Cortex of kidney (tissue), 1 donor: ENCODE measurements at places on chromosomes 16 and 17.

DNA sequence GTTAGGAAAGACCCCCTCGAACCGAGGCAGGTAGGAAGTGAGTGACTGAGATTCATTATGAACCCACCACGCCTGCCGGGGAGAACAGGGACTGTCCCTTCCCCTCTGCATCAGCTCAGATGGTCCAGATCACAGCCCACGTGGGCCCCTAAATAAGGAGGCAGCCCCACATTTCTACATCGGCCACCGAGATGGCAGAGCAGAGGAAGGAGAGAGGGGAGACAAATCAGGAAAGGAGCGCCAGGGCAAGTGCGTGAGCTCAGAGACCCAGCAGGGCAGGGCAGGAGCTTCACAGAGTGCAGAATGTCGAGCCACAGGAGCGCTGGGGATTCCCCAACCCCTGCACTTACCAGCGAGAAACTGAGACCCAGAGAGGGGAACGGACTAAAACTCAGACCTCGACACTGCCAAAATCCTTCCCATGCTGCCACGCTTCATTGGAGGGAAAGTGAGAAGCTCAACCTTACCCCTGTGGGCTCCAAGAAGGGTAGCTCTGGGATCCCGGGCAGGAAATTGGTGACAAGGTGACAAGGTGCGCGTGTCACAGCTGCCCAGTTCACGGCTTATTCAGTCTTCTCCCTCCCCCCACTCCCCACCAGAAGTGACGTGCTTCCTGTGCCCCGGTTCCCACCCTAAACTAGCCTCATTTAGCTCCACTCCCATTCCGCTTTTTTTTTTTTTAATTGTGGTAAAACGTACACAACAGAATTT, at the start of gene ICAM2:
Gene ICAM2, minus strand, starts transcription at position 578 of the 711 bp plus-strand sequence. CDS start 13,942 bp downstream, outside the sequence.
- no peak for DNase-seq

DNA sequence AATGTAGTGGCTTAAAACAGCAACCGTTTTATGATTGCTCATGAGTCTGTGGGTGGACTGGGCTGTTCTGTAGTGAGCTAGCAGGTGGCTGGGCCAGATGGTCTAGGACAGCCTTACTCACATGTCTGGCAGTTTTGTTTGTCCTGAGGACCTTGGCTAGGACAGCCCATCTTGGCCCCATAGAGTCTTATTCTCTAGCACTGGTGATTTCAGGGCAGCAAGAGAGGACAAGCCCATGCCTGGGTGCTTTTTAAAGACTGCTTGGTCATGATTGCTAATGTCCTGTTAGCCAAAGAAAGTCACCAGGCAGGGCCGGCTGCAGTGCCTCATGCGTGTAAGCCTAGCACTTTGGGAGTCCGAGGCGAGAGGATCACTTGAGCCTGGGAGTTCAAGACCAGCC, 139.8 kb downstream of the KATNIP start:
- no peak for DNase-seq

DNA sequence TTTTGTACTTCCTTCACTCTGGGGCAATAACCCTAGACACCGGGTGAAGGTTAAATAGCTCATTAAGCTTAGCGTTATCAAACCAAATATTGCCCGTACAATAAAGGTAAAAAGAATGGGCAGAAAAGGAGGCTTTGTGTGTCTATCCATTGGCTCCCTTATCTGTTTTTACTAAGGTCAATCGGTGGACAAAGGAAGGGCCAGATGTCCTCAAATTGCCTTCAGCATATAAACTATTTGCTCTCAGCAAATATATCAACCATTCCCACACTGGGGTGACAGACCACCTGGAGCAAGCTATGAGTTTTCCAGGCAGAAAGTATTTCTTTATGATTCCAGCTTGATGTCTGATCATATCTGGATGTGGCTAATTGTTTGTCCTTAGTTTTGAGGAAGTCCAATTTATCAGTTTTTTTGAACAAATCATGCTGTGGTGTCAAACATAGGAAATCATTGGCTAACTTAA, 25.3 kb upstream of the WIPI1 start:
- no peak for DNase-seq

- DNase-seq = no peak
Measured at GRCh38 chr16:53156516-53156915, 101.7 kb downstream of the CHD9 start.

- DNase-seq = no peak
Measured at GRCh38 chr16:10612649-10613179, 32.3 kb upstream of the EMP2 start.

DNA sequence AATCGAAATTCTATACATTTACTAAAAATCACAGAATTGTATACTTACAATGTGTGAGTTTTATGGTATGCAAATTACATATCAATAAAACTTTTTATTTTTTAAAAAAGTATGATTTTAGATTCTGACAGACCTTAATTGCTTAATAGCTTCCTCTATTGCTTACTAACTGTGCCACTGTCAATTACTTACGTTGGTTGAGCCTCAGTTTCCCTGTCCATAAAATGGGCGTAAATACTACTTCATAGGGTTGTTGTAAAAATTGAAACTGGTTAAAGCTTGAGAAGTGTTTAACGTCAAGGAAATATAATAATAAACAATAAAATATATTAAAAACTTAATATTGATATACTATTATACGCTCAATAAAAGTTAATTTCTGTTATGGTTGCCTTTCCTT, 203.4 kb downstream of the SHISA9 start:
- no peak for DNase-seq

- no peak for DNase-seq
Measured at GRCh38 chr16:13426269-13426668, 493.7 kb upstream of the ERCC4 start.

DNA sequence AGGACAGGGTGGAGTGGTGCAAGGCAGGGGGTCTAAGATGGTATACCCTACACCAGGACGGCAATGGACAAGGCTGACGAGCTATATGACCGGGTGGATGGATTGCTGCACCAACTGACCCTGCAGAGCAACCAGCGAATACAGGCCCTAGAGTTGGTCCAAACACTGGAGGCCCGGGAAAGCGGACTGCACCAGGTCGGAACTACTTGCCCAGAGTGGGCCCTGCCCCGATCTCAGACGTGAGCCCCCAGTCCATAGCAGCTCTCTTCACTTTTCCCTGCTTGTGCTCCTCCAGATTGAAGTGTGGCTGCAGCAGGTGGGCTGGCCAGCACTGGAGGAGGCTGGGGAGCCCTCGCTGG, 3.1 kb downstream of the PLEKHG4 start:
- DNase-seq = no peak

GRCh38 chr17:42554250-42555121, 1.8 kb downstream of the HSD17B1 start:
- DNase-seq = no peak

- DNase-seq = no peak
Measured at GRCh38 chr17:50107790-50108414, 12.8 kb downstream of the PDK2 start.

DNA sequence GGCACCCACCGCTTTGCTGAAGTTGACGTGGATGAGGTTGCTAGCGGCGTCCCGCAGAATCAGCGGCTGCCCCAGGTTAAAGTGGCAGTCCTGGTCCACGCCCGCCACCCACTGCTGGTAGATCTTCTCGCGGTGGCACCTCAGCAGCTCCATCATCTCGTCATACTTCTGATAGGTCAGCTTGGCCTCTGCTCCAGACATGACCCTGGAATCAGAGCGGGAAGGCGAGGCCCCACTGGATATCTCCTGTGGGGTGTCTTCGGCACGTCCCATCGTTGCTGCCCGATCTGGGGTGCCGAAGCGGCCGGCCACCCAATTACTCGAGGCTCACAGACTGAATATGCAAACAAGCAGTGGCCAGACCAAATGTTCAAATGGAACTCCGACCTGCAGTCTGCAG, 16.5 kb downstream of the DNAH17 start:
- DNase-seq = no peak

DNA sequence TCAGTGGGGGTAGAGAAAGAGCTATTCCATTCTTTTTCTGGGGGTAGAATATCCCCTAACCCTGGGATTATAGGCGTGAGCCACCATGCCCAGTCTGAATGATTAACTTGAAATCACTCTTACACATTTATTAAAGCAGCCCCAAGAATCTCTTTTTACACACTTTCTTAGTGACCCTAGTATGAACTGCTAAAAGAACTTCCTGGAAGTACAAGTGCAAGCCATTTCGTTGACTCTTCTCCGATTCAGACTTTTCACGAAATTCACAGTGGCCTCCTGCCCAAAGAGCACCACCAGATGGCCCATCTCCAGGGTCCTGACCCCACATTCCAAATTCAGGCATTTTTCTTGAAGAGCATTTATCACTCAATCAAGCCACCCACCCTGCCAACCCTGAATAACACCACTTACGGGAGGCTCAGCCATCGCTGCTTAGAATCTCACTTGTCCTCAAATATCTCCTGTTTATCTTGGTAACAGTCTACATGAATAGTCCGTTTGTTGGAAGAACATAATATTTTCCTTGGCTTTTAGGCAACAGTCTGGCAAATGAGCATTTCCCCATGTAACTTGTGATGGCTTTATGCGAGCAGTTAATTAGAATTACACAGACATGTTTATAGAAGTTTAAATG, 28.0 kb downstream of the ZNF423 start:
- no peak for DNase-seq

DNA sequence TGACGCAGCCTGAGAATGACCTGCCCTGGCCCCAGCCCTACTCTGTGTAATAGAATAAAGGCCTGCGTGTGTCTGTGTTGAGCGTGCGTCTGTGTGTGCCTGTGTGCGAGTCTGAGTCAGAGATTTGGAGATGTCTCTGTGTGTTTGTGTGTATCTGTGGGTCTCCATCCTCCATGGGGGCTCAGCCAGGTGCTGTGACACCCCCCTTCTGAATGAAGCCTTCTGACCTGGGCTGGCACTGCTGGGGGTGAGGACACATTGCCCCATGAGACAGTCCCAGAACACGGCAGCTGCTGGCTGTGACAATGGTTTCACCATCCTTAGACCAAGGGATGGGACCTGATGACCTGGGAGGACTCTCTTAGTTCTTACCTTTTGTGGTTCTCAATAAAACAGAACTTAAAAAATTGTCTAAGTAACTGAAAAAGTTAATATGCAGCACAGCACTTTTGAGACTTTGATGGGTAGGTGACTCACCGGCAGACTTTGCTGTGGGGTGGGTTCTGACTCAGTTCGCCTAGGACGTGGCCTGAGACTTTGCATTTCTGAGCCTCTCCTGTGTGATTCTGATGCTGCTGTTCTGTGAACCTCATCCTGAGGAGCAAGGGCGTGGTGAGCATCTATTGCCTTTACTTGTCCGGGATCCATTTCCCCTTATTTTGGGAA, 5.7 kb downstream of the LAT start:
- DNase-seq = no peak

DNA sequence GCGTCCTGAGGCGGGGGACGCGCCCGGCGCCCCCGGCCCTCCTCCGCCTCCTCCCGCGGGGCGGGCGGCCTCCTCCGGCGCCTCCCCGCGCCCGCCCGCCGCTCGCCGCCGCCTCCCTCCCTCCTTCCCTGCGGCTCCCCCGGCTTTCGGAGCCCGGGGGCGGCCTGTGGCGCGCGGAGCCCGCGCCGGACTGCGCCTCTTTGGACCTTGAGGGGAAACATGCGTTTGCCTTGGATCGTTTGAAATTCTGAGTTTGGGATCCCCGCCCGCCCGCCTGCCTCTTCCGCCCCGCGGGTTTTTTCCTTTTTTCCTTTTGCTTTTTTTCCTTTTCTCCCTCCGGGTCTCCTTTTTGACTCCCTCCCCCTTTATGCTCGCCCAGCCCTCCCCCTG, 390 bp downstream of the ZNRF1 start:
- DNase-seq = no peak

DNA sequence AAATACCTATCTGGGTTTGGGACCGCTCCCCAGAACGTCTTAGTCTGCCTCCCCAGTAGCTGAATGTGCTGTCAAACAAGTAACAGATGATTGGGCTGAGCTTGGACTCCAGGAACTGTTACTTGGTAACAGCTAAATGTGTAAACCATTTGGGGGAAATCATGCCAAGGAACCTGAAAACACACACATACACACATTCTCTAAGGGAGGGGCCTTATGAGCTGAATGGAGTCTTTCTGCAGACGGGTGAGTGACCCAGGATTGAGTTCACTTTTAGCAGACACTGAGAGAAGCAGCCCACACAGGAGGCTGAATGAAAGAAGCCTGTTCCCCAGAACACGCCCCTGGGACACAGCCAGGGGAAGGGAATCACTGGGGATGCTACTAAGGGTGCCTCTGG, 1.6 kb downstream of the ACLY start:
- DNase-seq = no peak

DNA sequence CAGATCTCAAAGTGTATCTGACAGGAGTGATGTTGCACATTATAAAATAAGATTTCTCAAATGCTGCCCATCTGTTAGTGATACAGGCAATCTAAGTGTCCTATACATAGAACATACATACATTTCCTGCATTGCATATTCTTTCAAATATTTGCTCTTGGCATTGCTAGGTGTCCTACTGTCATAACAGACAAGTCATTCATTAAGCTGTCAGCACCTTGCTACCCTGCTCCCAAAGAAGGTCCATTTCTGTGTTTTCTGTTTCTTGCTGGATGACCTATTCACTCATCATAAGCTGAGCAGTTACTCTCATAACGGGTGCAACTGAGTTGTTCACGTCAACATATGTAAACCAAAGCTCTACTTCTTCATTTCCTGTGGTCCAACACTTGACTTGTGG, 719.0 kb downstream of the KCNJ2 start:
- DNase-seq = no peak

DNA sequence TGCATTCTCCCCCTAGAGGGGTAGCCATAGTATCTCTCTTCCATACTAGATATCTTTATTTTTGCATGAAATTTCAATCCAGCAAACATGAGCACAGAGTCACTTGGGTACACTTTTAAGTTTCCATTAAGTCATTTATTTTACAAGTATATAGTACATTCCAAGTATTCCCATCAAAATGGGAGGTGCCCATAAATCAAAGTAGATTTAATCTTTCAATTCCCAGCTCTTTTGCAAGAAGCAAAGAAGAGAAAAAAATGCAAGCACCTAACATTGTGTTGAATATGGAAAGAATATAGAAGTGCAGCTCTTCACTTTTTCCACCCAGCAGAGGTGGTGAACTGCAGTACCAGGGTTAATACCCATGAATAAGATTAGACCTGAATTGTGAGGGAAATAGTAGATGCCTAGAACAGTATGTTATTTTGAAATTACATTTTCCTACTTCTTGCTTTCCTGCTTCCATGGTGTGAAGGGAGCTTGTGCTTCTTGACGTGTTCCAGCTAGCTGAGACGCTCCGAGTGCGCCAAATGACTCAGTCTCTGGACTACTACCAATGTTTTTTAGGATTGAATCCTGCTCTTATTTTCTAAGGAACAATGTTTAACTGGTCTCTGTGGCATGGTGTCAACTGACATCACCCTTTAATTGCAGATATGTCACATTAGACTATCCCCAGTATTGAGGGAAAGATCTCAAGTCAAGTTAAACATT, 151.1 kb upstream of the MAF start:
- no peak for DNase-seq
